ENCODE measurements at places on chromosomes 3 and 15. TPM values are rescaled to one million over a fixed set of nuclear protein-coding genes. Genes with fewer than 3 reads are reported as not detected.

The SRPRB gene
- total RNA-seq = 31.2 TPM

The GABPB1 gene
- 16.9 TPM for total RNA-seq

The CGNL1 gene
- 0.39 TPM for total RNA-seq

The CCDC39 gene
- not detected for total RNA-seq

The CCPG1 gene
- total RNA-seq = 22.4 TPM

The C2CD4A gene
- not detected for total RNA-seq

The CCDC66 gene
- 6.7 TPM for total RNA-seq

The C3orf70 gene
- total RNA-seq = 0.64 TPM

The EPHB1 gene
- 0.65 TPM for total RNA-seq

The KCNAB1 gene
- 0.13 TPM for total RNA-seq

The SCAPER gene
- 6.7 TPM for total RNA-seq

The ONECUT1 gene
- total RNA-seq = not detected

The SMAD6 gene
- 5.3 TPM for total RNA-seq

The CACNA2D2 gene
- total RNA-seq = 0.08 TPM

The GOLGA6L7 gene
- not detected for total RNA-seq

The AADACL2 gene
- not detected for total RNA-seq

The GPR15 gene
- not detected for total RNA-seq

The SPCS1 gene
- total RNA-seq = 267 TPM

The PARP15 gene
- under 0.01 TPM for total RNA-seq

The ACKR4 gene
- total RNA-seq = not detected

The PP2D1 gene
- not detected for total RNA-seq

The HTR3E gene
- total RNA-seq = not detected

The FES gene
- 16.2 TPM for total RNA-seq

The CSNK1G1 gene
- total RNA-seq = 14.7 TPM

The DISP2 gene
- total RNA-seq = 0.08 TPM

The XYLB gene
- 2.2 TPM for total RNA-seq

Measured in epithelial cell of alveolus of lung (primary cell).